ENCODE measurements at places on chromosomes 3 and 15.

DNA sequence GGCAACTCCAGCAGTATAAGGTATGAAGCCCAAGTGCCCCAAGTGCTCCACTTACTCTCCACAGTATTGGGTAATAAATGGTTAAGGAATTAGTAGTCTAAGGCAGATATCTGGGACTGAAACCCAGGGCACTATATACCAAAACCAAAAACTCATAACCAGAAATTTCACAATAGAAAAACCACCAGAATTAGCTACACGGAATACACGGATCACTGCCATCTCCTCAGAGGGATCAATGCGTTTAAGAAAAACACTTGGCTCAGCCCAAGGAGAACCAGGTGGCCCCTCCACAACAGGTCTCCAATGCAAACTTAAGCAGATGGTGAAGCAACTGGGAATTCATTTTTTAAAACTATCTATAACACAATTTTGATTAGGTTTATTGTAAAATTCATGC, 83.6 kb downstream of the FAIM start:
- DNase-seq, result no peak

DNA sequence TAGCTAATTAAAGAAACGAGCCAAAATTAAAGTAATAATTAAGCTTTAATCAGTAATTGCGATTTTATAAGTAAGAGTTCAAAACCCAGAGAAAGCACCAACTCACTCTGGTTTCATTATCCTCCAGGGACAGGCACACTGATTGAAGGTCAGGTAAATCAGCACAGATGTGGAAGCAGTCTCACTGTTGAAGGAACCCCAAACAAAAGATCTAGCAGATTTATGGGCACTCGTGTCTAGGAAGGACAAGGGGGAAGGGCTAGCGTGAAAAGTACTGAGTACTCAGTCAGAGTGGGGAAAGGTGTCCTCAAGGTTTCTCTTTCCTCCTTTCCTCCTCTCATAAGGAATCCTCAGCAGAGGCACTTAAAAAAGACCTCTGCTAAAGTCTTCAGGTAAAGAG, 320.1 kb downstream of the PYDC2 start:
- DNase-seq, result no peak

DNA sequence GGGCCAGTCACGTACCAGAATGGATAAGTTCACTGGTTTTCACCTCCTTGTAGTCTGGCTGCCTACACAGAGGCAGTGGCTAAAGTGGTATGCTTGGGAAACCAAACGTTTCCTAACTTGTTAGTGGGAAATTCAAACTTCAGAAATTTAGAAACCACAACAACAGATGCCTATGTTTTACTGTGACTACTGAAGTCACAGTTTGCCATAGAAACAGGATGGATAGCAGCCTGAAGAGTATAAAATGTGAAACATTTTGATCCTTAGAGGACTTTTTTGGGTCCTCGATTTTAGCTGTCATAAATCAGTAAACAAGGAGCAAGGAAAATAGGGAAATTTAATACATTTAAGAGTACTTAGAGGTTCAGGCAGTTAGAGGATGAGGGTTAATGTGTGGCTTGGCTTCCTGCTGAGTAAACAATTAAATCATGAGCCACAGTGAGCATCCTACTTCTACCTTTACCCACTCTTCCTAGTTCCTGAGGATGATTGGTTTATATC, 48.6 kb downstream of the CMSS1 start:
- DNase-seq, result no peak

- DNase-seq, result no peak
These were observed 20.0 kb downstream of the GRIP2 start for GRCh38 chr3:14520149-14520548.

DNA sequence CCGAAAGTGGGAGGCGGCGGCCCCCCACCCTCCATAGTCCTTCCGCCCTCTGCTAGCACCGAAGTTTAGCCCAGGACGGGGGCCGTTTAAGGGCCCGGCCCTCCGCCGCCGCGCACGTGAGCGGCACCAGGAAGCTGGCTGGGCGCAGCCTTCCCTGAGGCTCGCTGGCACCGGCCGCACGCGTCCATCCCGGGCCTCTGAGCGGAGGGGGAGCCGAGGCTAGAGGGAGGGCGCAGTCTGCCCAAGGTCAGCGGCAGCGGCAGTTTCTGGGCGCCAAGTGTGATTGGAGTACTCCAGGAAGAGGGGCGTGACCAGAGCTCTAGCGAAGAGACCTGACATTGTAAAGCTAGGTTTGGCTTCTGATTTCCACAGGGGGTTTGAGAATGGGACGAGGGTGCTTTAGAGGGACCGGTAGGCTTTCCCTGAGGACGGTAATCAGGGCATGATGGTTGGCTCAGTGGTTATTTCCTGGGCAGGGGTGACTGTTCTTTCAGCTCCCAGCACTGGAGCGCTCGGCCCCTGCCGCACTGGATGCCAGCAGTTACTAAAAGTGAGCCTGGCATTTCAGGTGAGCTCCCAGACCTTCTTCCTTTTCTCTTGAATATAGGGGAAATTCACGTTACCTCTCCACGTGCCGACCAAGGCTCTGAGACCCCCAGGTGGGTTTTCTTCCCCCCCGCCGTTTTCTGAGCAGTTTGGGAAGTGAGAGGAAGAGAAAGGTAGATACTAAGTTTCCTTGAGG, 853 bp downstream of the TEX264 start:
- DNase-seq, result peak; percentile 81

GRCh38 chr15:26182441-26182840, 319.3 kb upstream of the ATP10A start:
- no peak for DNase-seq

- no peak for DNase-seq
These were observed 11.9 kb downstream of the ANXA2 start for GRCh38 chr15:60385620-60386552.

GRCh38 chr3:100230710-100231109, 30.1 kb upstream of the TBC1D23 start:
- no peak for DNase-seq

DNA sequence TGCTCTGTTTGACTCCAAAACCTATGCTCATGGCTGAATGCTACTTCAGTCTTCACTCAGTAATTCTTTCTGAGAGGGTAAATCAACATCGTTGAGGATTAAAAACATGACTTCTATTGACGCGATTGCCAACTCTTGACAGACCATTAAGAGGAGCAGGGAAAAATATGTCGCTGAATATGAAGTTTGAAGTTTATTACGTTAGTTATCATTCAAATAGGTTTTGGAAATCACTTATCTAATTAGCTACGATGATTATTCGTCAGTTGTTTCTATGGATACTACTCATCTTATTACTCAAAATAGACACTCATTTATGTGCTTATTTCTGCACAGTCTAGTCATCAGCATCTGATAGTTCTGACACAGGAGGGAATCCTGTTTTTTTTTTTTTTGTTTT, 279.2 kb upstream of the TBL1XR1 start:
- no peak for DNase-seq

GRCh38 chr3:135051409-135051973, 256.4 kb downstream of the EPHB1 start:
- no peak for DNase-seq

DNA sequence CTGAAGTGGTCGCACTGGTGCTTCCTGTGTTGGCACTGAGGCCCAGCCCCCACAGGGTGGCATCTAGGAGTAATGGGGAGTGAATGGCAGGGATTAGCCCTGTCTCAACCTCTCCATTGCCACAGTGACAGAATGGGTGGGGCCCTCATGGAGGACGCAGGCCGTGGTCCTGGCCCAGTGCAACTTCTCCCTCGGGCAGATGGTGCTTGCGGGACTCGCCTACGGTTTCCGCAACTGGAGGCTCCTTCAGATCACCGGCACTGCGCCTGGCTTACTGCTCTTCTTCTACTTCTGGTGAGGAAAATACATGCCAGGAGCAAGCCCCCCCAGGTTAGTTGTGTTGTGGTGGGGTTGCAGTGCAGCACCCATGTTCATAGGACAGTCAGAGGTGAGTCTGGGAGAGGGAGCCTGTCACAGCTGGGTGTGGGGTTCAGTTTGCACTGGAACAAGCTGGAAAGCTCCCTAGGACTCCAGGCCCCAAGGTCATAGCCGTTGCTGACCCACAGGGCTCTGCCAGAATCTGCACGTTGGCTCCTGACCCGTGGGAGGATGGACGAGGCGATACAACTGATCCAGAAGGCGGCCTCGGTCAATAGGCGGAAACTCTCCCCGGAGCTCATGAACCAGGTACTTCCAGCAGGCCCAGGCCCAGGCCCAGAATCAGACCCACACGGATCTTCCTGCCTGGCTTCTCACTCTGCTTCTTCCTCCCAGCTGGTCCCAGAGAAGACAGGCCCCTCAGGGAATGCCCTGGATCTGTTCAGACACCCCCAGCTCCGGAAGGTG, 7.0 kb upstream of the SLC22A14 start:
- DNase-seq, result no peak

DNA sequence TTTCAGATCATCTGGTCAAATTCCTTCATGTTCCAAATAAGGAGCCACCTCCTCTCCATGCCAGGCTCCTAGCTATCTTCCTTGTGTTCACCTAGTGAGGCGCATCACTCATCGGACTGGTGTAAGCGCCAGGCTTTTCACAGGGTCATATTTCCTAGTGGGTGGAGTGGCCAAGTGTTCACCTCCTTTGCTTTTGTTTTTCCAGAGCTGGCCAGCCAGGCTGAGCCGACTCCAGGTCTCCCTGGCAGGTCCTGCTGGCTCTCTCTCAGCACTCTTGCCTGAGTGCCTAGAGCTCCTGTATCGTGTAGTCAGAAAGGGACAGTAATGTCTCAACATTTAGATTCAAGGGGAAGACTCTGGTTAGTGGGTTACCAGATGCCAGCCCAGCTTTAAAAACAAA, 31.0 kb downstream of the HEG1 start:
- DNase-seq, result no peak

- peak; percentile 17 for DNase-seq
These were observed 623.5 kb upstream of the TBL1XR1 start for GRCh38 chr3:177820683-177821316.

GRCh38 chr15:68272721-68273271, 4.7 kb upstream of the FEM1B start:
- no peak for DNase-seq

GRCh38 chr3:20235796-20236195, 49.8 kb upstream of the SGO1 start:
- no peak for DNase-seq

- DNase-seq, result no peak
These were observed 29.8 kb downstream of the SLC6A6 start for GRCh38 chr3:14431917-14432834.

GRCh38 chr3:45760878-45761711, 35.2 kb downstream of the SLC6A20 start:
- peak; percentile 77 for DNase-seq

DNA sequence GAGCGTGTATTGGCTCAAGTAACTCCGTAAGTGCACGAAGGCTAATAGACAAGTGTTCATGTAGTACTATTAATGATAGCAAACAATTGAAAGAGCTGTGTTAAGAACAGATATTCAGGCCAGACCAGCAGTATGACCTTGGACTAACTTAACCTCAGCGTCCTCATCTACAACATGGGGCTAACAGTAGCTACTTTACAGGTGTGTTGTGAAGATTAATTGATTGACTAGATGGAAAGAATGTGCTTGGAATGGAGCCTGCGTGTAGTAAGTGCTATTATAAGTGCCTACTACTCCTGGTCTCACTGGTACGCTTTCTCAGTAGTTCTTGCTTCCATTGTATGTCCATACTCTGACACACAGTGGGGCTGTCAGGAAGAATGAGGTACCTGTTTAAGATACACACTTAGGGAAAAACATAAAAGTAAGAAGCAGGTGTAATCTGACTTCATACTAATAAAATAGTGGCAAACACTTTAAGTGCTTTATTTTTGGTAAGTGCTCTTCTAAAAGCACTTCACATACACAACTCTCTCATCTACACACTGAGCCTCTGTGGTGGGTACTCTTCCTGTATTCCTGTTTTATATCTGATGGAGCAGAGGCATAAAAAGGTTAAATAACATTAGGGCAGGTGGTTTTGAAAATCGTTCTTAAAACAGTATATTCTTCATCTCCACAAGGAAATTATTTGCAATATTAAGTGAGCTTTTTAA, 24.3 kb upstream of the FBXL22 start:
- DNase-seq, result no peak

DNA sequence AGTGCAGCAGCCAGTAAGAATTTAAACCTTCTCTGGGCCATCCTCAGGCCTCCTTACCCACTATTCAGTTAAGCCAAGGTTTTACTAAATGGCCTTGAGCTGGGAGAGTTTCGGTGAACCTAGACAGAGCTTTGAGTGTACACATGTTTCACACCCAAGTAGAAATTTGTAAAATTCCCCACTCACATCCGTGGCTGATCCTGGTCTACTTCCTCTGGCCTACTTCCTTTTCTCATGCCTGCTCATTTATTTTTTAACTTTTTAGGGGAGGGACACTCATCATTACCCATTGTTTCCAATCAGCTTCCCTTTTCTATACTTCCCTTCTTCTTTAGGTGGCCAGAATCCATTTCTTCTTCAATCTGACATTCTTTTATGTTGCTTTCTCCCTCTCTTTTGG, 7.6 kb downstream of the CX3CR1 start:
- DNase-seq, result no peak

DNA sequence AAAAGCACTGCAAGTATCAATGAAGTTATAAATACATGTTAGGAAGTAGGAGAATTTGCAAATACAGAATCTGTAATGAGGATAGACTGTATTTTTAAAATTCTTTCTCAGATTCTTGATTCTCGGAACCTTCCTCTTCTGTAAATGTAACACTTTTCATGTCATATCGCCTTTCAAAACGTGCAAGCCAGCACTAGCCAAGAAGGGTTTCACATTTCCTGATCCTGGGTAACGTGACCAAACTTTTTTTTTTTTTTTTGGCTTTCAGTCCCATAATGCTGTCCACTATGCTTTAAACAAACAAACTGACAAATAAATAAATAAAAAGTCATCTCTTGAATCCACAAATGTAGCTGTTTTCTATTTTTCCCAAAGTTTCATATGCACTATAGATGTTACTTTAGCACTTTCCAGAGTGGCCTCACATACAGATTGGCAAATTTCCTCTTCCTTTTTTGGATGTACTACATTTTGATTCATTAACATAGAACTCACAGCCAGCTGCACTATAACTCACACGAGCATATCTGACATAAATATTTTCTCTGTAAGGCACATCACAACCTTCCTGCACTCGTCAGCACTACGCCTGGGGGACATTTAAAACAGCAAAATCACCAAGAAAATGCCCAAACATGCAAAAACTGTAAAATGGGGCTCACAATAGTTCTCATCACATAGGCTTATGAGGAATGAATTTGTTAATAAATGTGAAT, 208.1 kb downstream of the OSBPL10 start:
- no peak for DNase-seq

DNA sequence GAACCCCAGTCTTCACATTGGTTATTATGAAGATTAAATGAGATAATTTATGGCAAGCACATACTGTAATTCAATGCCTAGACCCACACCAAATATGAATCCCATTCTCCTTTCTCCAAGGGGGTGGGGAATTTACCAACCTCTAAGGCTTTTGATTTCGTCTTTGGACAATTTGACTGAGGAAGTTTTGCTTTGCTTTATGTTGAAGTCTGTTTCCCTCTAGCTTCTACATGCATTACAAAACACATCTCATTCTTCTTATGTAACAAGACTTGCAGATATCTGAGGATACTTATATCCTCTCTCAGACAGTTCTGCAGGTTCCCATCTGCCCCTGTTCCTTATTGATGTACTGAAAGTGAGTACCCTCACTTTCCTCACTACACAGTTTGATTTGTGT, 12.2 kb downstream of the CD80 start:
- no peak for DNase-seq

Data from retina (tissue), 1 donor.